ENCODE measurements at places on chromosomes 7 and 10.

DNA sequence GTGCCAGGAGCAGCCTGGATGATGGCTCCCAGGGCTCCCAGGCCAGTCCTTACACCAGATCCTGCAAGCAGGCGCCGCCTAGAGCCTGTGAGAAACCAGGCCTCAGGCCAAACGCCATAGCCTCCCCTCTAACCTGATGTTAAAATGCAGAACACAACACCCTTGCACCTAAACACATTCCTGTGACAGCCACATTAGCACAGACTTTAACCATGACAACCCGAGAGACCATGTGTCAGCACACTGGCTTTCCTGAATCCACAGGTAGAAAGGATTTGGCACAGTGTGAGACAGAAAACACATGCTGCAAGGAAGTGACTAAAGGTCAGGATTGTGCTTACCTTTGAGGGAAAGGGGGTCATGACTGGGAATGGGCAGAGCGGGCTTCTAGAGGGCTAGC is 59.9 kb downstream of the SGMS1 start:
- no peak for DNase-seq

- DNase-seq: no peak
These were observed 9.3 kb upstream of the ADD3 start for GRCh38 chr10:109998513-109998912.

- no peak for DNase-seq
These were observed 18.9 kb downstream of the AKR1E2 start for GRCh38 chr10:4844864-4845263.

DNA sequence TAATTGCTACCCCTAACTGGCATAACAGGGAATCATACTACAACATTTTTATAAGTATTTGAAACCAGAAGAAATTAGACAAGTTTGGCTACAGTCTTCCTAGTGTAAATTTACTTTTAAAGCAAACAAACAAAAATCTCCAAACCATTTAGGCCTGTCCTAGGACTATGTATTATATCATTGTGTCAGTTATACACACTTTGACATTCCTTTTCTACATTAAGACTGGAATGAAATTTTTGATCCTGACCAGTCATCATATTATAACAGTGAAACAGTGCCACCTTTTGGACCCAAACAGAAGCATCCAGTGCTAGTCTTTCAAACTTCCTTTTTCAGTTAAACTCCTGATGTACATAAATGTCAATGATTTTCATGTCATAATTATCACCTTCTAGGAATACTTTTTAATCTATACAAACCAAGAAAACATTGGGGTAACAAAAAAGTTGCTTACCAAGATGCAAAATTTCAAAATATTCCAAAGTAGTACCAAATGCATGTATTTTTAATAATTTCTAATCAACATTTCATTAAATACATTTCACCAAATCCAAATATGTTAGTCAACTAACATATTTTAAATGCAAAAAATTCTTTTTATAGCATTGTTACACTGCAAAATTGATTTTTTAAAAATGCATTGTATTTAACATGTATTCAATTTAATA is 75.7 kb downstream of the IMMP2L start:
- DNase-seq: no peak

DNA sequence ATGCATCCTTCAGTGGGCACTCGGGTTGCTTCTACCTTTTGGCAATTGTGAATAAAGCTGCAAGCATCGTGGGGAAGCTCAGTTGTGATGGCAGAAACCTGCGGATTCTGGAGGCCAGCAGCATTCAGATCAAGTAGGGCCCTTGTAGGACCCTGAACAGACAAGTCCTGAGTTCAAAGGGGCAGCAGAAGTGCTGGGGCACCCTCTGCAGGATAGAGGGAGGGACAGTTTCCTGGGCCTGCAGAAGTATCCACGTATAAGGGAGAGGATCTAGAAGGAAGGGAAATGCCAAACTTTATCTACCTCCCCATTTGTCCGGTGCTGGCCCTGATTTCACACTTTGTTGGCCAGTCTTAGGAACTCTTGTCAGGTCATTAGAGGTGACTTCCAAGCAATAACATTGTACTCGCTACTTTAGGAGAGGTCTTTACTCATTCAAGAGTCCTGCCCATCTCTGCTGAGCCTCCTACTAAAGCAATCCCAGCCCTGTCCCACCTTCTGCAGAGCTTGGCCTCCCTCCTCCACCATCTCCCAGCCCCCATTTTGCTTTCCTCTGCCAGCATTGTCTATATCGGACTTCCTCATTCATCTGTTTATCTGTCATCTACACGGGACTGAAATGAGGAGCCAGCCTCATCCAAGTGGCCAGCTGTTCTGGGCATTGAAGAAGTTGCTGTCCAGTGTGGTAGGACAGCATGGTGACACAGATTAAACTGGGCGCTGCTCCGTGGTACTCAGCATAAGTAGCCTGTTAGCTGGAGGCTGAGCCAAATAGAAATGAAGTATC is 26.6 kb upstream of the R3HCC1L start:
- DNase-seq: no peak

GRCh38 chr7:2227699-2228098 is 5.0 kb downstream of the MAD1L1 start:
- no peak for DNase-seq

DNA sequence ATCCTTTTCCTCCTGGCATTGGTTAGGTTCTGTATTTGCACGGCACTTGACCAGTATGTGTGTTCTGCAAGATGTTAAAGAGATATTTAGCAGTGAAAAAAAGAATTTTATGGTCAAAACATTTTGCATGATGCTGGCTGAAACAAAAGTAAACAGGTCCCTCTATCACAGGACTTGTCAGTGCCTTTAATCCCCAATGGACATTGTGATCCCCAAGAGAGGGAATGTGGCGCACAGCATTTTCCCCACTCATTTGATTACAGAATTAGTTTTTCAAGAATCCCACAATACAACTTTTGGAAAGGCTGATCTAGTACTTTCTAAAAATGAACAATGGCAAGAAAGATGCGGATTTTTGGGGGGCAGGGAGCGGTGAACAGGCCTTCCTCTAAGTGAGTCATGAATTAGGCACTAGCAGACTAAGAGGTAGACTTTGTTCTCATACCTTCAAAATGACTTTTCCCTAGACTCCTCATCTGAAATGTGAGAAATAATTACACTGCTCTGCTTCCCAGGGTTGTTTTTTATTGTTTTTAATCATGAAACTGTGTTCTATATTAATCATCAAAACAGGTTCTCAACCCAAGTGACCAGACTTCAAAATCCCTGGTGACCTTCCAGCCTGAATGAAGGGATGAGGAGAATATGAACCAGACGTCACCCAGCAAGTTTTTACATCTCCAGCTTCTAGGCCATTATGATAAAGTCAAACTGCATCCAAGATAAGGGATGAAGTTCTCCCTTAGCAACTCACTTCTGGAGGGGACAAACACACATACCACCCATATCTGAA is 8.6 kb downstream of the FBXW4 start:
- DNase-seq: no peak

GRCh38 chr10:110691139-110691538 is 47.0 kb downstream of the RBM20 start:
- no peak for DNase-seq

DNA sequence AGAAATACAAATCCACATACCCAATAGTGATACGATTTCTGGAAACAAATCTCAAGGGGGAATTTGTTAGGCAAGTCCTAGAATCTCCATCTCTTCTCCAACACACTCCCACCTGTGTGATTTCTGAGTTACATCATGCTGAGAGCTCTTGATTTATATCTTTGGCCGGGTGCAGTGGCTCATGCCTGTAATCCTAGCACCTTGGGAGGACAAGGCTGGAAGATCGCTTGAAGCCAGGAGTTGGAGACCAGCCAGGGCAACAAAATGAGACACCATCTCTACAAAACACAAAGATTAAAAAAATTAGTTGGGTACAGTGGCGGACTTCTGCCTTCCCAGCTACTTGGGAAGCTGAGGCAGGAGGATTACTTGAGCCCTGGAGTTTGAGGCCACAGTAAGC is 1.5 kb upstream of the MTPN start:
- no peak for DNase-seq

DNA sequence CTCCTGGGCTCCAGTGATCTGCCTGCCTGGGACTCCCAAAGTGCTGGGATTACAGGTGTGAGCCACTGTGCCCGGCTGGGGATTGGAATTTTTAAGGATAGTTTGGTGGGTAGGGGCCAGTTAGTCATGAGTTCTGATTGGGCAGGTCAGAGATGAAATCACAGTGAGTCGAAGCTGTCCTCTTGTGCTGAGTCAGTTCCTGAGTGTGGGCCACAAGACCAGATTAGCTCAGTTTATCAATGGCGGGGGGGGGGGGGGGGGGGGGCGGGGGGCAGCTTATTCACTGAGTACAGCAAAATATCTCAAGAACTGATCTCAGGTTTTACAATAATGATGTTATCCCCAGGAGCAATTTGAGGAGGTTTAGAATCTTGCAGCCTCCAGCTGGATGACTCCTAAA is 11.6 kb upstream of the ERCC6 start:
- DNase-seq: no peak

- no peak for DNase-seq
These were observed 10.2 kb downstream of the CPA4 start for GRCh38 chr7:130303127-130303526.

DNA sequence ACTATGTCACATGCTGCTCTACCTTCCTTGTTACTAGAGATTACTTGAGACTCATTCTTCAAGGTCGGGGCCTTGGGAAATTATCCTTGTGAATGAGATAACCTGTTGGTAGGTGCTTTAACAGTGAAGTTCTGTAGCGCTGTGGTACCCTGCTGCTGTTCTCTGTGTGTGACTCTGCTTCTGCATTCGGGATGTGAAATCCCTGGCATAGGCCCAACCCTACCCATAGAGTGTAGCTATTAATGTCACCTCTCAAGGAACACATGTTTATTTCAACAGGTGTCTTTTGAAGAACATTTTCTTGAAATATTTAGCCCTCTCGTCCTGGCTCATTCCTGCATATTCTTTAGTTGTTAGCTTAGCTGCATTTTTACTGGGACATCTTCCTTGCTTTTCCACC is 41.8 kb upstream of the TMEM236 start:
- DNase-seq: no peak

DNA sequence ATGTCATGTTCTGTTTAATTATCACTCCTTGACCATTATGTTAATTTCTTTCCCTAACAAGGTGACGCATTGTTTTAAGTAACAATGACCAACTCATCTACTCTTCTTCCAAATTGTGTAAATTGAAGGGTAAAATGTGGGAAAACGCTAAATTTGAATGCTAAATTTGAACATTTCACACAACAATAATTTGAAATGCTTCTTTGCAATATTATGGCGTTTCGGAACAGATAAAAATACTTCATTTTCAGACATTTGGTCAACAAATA is 29.2 kb upstream of the KMT2C start:
- DNase-seq: no peak

- peak; percentile 95 for DNase-seq
These were observed at the start of gene DDX21 for GRCh38 chr10:68955832-68956532. DDX21 (plus strand) TSS chr10:68956170; CDS start chr10:68956226, 56 bp downstream.

DNA sequence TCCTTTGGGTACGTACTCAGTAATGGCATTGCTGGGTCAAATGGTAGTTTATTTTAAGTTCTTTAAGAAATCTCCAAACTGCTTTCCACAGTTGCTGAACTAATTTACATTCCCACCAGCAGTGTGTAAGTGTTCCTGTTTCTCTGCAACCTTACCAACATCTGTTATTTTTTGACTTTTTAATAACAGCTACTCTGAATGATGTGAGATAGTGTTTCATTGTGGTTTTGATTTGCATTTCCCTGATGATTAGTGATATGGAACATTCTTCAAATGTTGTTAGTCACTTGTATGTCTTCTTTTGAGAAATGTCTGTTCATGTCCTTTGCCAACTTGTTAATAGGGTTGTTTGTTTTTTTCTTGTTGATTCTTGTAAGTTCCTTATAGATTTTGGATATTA is 558.9 kb downstream of the SH2D4B start:
- DNase-seq: no peak

Measured in sigmoid colon (tissue), 7 donors.